Vagina (tissue), 2 donors: ENCODE measurements at places on chromosomes 6 and 20.

- no peak for DNase-seq
Measured at GRCh38 chr20:5234158-5234557, 82.6 kb downstream of the PROKR2 start.

GRCh38 chr6:165184192-165184979, 125.0 kb downstream of the C6orf118 start:
- DNase-seq: no peak

DNA sequence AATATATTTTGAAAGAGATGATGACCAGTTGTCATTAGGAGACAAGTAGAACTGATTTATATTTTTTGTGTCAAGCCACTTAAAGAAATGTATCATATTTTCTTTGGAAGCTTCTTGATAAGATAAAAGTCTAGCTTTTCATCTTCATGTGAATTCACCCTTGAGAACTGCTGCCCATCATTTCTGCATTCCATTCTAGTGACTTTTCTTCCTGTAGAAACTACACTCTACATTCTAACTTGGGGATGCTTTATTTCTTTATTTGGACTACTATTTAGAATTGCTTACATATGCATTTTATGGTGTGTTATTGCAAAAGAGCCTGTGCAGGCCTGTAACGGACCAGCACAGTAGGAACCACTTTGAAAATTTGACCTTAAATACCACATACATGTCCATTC, 335.0 kb upstream of the KCNQ5 start:
- DNase-seq: no peak

DNA sequence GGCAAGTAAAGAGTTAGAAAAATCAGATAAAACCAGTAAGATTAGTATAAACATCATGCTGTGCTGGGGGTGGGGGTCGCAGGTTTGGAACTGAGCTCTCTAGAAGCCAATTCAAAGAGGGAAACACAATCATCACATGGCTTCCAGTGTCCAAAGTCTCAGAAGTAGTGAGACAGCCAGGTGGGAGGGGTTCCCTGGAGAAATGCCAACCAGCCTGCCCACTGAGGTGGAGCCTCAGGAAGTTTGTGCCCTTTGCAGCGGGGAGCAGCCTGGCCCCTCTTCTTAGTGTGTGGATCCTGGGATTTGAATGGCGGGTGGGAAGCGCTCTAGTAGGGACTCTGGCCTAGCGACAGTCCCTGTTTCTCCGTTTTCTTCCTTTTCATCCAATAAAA, 21.4 kb downstream of the C6orf15 start:
- DNase-seq: no peak

- DNase-seq: no peak
Measured at GRCh38 chr6:106688177-106688951, 59.0 kb downstream of the QRSL1 start.

- DNase-seq: no peak
Measured at GRCh38 chr20:50498071-50498776, 12.0 kb upstream of the PTPN1 start.

DNA sequence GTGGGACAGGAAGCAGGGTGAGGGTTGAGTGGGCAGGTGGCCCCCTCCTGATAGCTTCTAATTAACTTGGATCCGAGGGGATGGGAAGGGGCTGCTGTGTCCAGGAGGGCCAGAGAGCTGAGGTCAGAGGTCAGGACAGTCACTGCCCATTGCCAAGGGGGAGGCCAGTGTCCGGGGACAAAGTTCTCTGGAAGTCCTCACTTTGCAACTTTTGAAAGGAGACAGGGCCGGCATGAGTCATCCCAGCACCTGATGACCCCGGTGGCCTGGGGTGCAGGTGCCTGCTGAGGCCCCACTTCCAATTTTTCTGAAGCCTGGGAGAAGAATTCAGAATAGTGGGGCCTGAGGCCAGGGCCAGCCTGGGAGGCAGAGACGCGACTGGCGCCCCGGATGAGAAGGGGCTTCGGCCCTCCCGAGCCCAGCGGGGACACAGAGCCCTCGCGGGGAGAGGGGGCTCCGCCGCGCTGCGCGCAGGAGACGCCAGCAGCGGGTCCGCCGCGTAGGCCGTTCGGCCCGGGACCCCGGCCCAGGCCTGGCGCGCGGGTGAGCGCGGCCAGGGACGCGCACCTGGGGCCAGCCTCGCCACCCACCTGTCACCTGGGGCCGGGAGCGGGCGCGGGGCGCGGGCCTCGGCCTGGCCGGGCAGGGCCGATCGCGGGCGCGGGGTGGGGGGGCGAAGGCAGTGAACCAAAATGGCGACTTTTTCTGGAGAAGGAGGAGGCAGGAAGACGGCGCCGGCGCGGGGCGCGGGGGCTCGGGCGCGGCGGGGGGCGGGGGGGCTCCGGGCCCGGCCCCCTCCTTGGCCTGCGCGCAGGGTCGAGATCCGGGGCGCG, 586 bp downstream of the ZNF512B start:
- DNase-seq: no peak
